ENCODE measurements at places on chromosomes 7 and 10.
A peak's percentile ranks its signal among the peaks of the same experiment; 100 is the strongest.

GRCh38 chr7:92064438-92065029 is 69.7 kb downstream of the CYP51A1 start:
- no peak for DNase-seq

DNA sequence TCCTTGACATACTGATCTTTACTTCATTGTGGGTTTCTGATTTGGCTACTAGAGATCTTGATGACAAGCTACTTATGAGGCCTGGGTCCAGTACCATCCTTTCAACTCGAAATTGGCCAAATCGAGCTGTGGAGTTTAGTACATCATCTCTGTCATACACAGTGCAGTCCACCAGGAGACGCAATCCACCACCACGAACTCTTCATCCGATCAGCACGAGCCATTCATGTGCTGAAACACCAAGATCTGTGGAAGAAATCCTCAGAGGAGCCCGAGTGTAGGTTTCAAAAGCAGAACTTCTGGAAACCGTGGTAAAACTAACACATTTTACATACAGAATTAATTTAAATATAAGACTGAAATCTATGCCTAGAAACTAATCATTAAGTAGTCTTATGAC is 14.2 kb downstream of the DNAJC9 start:
- no peak for DNase-seq

DNA sequence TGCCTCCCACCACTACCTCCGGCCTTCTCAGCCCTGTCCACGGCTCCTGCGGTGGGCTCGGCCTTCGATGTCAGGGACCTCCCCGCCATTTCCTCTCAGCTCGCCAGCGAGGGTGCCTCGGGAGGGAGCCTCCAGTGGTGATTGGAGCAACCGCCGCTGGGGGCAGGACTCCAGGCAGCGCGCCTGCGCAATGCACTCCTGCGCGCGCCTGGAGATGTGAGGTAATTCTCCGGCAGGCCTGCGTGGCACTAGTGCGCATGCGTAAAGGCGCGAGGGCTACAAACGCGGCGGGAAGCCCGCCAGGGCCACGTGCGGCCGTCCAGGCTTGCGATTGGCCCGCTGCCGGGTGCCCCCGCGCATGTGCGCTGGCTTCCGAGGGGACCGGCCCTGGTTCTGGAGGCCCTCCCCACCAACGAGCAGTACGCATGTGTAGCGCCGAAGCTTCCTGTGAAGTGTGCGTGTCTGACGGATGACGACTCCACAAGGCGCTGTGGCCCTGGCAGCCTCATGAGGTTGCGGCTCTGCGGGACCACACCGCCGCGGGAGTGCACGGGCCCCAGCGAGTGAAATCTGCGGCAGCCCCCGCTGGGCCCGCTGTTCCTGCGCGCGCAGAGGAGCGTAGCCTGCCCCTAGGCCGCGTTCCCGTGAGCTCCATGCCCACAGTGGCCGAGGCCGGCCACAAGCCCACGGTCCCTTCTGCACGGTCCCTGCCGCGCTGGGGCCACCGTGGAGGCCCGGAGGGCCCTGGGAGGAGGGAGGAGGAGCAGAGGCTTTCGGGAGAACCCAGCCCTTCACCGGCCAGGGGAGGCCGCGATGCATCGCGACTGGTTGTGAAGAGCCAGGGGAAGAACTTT is at the start of gene SYCE1:
TSS of gene SYCE1 (minus strand) at position 143 of the 854 bp plus-strand sequence. CDS start at position 89, 54 bp downstream.
- DNase-seq, result no peak

DNA sequence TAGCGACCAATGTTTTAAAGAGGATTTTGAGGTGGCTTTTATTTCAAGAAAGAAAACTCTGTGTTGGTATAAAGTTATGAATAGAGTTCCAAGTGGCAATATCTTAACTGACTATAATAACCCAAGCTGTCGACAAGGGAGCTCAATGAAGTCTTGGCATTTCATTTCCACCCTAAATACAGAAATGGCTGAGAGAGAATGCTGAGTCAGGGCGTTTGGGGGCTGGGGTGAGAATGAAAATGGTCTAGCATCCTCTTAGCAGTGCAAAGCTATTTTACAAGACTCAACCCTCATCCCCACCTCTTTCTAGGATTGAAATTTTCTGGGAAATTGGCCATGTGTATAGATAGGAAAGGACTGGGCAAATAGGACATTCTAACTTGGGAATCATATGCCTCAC is 759.1 kb downstream of the KCNMA1 start:
- DNase-seq, result no peak

DNA sequence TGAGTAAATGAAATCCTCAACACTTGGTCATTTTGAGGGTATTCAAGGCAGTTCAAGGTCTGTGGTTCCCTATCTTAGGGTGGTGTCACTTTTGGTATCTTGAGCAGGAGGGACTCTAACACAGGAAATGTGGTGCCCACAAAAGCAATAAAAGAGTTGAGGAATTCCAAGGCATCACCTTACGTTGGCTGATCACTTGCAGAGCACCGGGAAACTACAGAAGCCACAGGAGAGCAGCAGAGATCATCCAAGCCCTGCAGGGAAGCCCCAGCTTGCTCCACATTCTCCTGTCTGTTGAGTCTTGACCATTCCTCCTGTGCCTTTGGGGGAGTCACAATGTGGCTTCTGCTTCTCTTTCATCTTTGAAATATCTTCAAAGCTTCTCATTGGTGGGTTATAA is 565.8 kb upstream of the ADARB2 start:
- no peak for DNase-seq

- no peak for DNase-seq
Measured at GRCh38 chr7:139452958-139453672, 30.4 kb downstream of the KLRG2 start.

DNA sequence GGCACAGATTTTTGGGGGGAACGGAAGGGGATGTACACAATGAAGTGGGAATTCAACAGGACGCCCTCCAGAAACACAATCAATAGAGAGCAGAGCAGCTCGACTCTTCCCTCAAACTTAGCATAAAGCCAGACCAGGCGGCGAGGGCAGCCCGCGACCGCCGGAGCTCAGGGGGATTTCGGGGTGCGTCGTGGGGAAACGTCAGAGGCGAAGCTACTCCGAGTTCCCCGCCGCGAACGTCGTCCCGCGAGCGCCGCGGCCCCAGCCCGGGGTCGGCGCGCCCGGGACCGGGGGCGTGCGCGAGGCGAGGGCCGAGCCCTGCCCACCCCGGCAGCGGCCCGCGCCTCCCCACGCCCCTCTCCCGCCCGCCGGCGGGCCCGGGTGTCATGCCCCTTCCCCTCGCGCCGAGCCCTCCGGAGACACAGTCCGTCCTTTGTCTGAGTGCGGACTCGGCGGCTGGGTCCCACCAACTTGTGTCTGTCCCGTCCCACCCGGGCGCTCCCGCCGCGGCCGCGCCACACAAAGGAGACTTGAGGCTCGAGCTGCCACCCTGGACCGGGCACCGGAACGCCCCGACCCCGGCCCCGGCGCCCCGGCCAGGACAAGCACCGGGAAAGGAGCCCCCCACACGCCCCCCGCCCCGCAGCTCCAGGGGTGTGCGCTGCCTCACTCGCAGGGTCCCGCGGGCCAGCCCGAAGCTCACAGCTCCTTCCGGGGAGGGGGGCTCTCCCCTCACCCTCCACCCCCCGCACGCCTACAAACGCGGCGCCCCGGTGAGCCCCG is 634 bp downstream of the EZH2 start:
- DNase-seq, result no peak

GRCh38 chr10:128373071-128373749 is 247.0 kb upstream of the MKI67 start:
- no peak for DNase-seq

DNA sequence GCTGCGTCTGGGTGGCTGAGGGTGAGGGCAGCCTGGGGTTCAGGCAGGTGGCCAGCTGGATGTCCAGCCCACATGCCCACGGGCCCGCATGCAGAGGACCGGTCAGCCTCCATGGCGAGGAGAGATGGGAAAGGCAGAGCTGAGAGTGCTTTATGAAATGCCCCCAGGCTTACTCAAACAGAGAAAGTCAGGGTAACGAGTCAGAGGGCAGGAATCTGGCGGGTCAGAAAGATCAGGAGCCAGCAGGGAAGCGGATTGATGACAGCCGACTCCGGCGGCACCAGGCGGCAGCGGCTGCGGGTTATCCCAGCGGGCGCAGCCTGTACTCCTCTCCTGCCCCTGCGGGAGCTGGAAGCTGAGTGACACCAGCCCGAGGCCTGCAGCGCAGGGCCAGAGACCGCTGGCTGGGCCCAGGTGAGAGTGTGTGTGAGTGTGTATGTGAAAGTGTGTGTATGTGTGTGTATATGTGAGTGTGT is 13.4 kb downstream of the SLC13A4 start:
- DNase-seq, result no peak

GRCh38 chr7:30428246-30429155 is 50.1 kb downstream of the NOD1 start:
- no peak for DNase-seq

- DNase-seq, result no peak
Measured at GRCh38 chr10:129968853-129969183, 4.7 kb upstream of the EBF3 start.

- no peak for DNase-seq
Measured at GRCh38 chr10:113846036-113846435, 7.8 kb downstream of the DCLRE1A start.

GRCh38 chr7:83520726-83521125 is 128.2 kb downstream of the SEMA3E start:
- DNase-seq, result no peak

GRCh38 chr7:92485267-92485892 is 7.6 kb upstream of the ERVW-1 start:
- no peak for DNase-seq

GRCh38 chr7:47638679-47639315 is 56.9 kb upstream of the TNS3 start:
- no peak for DNase-seq

- no peak for DNase-seq
Measured at GRCh38 chr7:39333701-39334100, 232.5 kb upstream of the YAE1 start.

GRCh38 chr10:67670401-67670800 is 25.6 kb downstream of the CTNNA3 start:
- no peak for DNase-seq

DNA sequence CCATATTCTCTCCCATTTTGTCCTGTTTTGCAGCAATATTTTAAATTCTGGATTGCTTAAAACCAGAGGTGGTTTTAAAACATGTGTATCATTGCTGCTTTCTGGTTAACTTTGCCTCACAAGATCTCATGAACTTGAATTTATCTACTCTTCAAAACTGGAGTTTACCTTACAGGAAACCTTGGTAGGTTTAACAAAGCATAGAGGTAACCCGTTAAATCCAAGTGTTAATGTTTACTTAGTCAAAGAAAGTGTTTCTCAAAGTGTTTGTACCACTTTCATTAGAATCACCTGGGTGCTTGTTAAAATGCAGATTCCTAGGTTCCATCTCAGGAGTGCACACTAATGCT is 44.0 kb upstream of the VDAC2 start:
- no peak for DNase-seq

DNA sequence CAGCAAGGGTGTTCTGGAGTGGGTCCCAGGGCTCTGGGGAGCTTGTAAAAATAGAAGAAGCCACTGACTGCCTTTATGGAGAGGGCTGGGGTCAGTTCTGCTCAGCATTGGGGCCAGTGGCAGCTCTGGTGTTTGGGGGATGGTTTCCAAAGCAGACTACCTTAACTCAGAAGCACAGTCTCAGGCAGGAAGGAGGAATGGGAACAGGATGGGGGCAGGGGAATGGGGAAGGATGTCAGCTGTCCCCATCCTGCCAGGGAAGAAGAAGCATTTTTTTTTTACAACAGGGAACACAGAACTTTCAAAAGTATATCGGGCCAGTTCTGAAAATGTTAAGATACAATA is 28.8 kb downstream of the TSPAN15 start:
- DNase-seq, result no peak

GRCh38 chr10:75663947-75664664 is 232.7 kb downstream of the LRMDA start:
- DNase-seq, result no peak

- DNase-seq, result no peak
Measured at GRCh38 chr10:121928528-121928884, 675 bp upstream of the ATE1 start.

- no peak for DNase-seq
Measured at GRCh38 chr10:77967611-77968022, 41.1 kb upstream of the DLG5 start.

- DNase-seq, result no peak
Measured at GRCh38 chr7:70319057-70319456, 720.8 kb downstream of the AUTS2 start.

DNA sequence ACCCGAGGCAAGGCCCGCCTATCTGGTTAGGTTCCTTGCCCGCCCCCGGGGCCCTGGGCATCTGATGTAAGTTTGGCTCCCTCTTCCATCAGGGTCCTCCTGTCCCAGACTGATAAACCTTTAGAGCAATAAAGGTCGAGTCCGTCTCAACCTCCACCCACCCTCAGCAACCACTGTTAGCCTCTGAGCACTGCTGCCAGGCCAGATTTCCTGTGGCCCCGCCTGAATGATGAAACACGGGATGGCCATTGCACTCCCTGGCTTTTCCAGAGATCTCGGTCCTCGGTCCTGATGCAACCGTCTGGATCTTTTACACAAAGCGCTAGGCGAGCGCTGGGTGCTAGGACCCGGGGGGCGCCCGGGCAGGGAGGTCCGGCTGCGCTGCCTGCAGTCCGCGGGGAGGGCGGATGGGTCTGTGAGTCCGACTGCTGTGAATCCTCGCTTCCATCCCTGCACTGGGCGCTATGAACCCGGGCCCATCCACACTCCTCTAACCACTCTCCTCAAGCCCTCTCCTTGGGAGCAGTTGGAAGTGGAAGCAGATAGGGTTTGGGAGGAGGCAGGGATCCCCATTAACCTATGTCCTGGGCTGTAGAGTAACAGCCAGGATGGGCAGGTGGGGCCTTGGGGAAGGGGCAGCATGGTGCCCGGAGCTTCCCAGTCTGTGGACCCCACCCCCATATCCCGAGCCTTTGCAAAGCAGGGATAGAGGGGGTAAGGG is 875 bp upstream of the DDIT4 start:
- peak; percentile 88 for DNase-seq

DNA sequence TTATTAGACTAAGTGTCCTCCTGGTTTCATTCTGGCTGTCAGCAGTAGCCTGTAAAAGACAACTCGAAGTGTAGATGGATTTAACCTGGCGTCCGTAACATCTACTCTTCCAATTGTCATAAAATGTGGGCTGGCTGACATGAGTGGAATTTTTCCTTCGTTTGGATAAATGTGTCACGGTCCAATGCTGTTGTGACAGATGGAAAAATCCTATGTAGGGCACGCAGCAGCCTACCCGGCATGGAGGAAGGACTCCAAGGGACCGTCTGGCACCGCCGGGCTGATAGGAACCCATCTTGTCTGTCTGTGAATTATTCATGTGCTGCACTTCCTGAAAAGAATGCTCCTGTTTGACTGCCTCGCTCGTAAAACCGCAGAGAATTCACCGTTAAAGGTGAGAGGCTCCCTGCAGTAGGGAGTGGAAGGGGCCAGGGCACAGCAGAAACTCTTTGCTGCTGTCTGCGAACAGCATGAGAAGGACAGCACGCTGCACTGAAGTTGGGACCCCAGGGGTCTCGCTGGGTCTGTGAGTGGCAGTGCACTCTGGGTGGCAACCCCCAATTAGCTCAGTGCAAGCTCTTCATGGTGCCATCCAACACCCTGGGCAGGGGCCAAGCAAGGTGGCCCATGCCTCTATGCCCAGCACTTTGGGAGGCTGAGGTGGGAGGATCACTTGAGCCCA is 1.6 kb upstream of the ORAI2 start:
- DNase-seq, result no peak

- DNase-seq, result no peak
Measured at GRCh38 chr10:5942474-5942873, 34.9 kb downstream of the IL15RA start.

- no peak for DNase-seq
Measured at GRCh38 chr7:121609208-121609607, 213.1 kb upstream of the FAM3C start.

- no peak for DNase-seq
Measured at GRCh38 chr7:139844779-139845442, 15.8 kb downstream of the TBXAS1 start.

Measured in NCI-H510A (cell line).